Naive B cell (primary cell): ENCODE measurements at places on chromosomes 1 and 21. TPM values are rescaled to one million over a fixed set of nuclear protein-coding genes. Genes with fewer than 3 reads are reported as not detected.
A peak's percentile ranks its signal among the peaks of the same experiment; 100 is the strongest.

The SELENON gene
- polyA plus RNA-seq, result 1.2 TPM

The CR1L gene
- polyA plus RNA-seq, result not detected

The GUCA2B gene
- polyA plus RNA-seq, result not detected

The C21orf58 gene
- 0.24 TPM for polyA plus RNA-seq

The SPTA1 gene
- not detected for polyA plus RNA-seq

The PROX1 gene
- not detected for polyA plus RNA-seq

The INAVA gene
- not detected for polyA plus RNA-seq

The ALX3 gene
- not detected for polyA plus RNA-seq

The GPATCH4 gene
- 29.9 TPM for polyA plus RNA-seq

- no peak for DNase-seq
Measured at GRCh38 chr1:83746234-83746633, 252.7 kb downstream of the TTLL7 start.

GRCh38 chr1:10616696-10617095 lies 141.9 kb downstream of the PEX14 start:
- DNase-seq, result no peak

- DNase-seq, result no peak
Measured at GRCh38 chr1:100511058-100511457, 26.9 kb upstream of the GPR88 start.

GRCh38 chr1:5975133-5975880 lies 16.9 kb downstream of the NPHP4 start:
- DNase-seq, result peak; percentile 44

DNA sequence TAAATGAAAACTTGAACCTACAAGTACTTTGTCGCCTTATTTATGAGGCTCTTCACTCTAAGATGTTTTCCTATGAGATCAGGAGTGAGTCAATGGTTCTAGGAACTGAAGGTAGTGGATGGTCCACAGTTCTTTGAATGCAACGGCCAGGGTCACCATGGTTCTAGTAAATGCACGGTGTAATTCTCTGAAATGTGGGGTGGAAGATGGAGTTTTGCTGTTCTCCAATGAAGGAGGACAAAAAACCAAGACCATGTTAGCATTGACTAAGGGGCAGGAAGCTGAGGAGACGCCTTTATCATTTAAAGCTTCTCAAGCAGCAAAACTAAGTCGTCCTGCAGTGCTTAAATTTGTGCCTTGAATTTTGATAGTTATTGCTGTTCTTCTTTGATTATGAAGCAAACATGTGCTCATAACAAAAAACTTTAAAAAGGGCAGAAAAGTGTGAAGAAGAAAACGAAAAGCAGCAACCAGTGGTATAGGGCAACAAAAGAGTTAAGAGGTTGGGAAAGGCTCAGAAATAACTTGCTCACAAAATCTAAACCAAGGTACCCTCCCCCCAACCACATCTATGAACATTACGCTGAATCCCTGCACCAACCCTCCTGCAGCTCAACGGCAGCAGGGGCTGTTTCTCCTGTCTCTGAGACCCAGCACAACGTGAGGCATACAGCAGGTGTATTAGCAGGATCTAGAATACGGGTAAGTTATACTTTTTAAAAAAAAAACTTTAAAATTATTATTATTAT lies 85.0 kb downstream of the MRPL37 start:
- no peak for DNase-seq

DNA sequence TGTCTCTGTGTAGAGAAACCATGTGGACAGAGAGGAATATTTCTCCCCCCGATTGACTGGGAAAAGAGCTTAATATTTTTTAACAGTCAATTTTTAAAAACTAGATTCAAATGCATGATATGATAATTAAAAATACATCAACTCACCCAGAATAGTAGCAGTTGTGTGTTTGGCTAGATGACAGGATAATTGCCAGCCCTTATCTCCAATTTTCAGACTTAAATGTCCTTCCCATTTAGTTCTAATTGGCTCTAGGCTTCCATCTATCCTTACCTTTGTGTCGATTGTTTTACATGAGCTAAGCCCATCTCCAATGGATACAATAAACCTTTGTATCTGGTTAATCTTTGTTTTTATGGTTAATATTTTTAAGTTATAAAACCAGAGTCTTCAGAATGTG lies 23.9 kb upstream of the KIAA0040 start:
- no peak for DNase-seq

GRCh38 chr1:82052563-82052962 lies 251.8 kb downstream of the ADGRL2 start:
- DNase-seq, result no peak

DNA sequence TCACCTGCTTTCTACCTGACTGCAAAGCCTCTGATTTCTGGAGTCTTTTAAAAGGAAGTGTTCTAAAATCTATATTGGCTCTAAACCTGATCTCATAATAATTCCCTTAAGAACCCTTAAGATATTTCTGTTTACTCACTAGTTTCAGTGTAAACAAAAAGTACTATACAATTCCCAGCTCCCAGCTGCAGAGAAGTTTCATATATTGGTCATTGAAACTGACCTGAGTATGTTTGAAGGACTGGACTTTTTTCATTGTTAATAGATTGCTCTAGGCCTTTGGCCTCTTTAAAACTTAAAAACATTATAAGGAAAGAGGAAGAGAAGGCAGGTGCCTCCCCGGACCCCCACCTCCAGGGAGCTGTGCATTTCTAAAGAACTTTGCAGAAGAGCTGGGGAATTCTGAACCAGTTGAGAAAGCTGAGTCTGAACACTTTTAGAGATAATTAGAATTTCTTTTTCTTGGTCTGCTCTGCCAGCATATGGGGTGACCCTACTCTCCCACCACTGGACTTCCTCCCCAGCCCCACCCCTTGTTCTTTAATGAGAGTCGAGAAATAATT lies 23.7 kb downstream of the CLIC6 start:
- no peak for DNase-seq

DNA sequence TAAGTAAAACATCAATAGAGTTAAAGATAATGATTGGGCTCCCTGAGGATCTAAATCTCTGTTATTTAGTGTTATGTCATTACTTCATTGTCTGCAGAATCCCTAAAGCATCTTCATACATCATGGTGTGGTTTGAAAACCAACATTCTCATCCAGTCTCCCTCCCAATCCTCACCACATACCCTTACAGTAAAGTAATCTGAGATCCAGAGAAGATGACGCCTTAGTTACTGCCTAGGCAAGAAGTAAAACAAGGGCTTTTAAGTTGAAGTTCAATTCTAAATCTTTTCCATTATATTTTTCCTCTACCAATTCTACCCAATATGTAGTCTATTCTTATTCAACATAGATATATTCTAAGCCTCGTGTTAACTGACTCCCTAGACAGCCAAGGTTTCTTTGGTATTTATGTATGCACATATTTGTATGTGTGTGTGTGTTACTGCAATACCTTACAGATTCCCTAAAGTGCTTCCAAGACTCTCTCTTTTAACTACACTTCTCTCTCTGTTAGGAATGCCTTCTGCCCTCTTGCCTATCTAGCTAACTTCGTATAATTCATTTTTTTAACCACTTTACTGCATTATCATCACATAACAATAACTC lies 17.3 kb downstream of the DPH5 start:
- DNase-seq, result no peak

- DNase-seq, result no peak
Measured at GRCh38 chr1:229027622-229028182, 243.2 kb upstream of the RAB4A start.

- no peak for DNase-seq
Measured at GRCh38 chr1:152718238-152718637, 10.3 kb downstream of the LCE4A start.

DNA sequence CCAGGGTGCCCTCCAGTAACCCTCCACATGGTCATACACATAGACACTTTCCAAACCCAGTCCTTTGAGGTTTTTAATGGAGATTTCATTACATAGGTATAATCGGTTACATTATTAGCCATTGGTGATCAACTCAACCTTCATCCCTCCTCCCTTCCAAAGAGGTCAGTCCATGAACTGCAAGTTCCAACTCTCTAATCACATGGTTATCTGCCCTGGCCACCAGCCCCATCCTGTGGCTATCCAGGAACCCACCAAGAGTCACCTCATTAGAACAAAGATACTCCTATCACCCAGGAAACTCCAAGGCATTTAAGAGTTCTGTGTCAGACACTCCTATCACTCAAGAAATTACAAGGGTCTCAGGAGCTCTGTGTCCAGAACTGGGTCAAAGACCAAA lies 12.2 kb downstream of the ATP1A4 start:
- DNase-seq, result no peak

GRCh38 chr1:99934801-99935200 lies 35.0 kb upstream of the SLC35A3 start:
- no peak for DNase-seq

DNA sequence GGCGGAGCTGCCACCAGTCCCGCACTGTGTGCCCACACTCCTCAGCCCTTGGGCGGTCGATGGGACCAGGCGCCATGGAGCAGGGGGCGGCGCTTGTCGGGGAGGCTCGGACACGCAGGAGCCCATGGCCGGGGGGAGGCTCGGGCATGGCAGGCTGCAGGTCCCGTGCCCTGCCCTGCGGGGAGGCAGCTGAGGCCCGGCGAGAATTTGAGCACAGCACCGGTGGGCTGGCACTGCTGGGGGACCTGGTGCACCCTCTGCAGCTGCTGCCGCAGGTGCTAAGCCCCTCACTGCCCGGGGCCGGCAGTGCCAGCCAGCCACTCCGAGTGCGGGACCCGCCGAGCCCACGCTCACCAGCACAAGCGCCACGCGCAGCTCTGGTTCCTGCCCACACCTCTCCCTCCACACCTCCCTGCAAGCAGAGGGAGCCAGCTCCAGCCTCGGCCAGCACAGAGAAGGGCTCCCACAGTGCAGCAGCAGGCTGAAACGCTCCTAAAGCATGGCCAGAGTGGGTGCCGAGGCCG lies 267.7 kb downstream of the RYR2 start:
- DNase-seq, result no peak

- no peak for DNase-seq
Measured at GRCh38 chr1:156553860-156554485, 18.4 kb downstream of the IQGAP3 start.

GRCh38 chr1:102110586-102110985 lies 113.9 kb upstream of the OLFM3 start:
- no peak for DNase-seq

DNA sequence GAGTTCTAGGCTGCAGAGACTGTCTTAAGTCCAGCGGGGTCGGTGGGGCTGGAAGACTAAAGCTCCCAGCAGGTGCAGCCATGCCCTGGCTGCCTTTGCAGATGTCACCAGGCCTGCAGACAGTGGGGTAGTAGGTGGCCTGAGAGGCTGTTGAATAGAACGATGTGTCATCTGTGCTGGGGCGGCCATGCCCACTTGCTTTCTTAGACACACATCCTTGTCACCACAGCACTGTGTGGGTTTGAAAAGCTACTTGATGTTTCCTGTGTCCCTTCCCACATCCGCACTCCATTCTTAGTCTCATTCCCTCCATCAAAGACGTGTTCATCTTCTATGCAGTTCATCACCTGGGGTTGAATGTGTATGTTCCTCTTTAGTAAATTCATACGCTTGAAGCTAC lies 184.5 kb upstream of the TMEM51 start:
- DNase-seq, result no peak

DNA sequence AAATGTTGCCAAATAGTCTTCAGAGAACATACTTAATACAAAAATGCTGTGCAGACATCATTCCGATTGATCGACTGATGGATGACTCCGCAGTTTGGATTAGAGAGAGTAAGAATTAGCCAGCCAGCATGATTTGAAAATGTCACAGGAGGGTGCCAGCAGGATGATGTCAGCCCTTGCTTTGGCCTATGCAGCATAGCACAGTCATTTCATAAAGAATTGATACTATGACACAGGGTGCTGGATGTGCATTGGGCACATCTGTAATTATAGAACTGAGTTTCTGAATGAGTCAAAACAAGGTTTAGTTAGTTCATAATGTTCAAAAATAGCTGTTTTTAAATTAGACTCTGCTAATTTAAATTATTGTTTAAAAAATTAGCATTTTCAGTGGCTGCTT lies 21.6 kb upstream of the TRAF5 start:
- DNase-seq, result no peak

- DNase-seq, result no peak
Measured at GRCh38 chr1:9861360-9861759, 37.6 kb upstream of the CLSTN1 start.

- no peak for DNase-seq
Measured at GRCh38 chr1:216997069-216997468, 273.8 kb upstream of the ESRRG start.

- DNase-seq, result no peak
Measured at GRCh38 chr1:34816778-34817177, 24.0 kb downstream of the GJA4 start.

DNA sequence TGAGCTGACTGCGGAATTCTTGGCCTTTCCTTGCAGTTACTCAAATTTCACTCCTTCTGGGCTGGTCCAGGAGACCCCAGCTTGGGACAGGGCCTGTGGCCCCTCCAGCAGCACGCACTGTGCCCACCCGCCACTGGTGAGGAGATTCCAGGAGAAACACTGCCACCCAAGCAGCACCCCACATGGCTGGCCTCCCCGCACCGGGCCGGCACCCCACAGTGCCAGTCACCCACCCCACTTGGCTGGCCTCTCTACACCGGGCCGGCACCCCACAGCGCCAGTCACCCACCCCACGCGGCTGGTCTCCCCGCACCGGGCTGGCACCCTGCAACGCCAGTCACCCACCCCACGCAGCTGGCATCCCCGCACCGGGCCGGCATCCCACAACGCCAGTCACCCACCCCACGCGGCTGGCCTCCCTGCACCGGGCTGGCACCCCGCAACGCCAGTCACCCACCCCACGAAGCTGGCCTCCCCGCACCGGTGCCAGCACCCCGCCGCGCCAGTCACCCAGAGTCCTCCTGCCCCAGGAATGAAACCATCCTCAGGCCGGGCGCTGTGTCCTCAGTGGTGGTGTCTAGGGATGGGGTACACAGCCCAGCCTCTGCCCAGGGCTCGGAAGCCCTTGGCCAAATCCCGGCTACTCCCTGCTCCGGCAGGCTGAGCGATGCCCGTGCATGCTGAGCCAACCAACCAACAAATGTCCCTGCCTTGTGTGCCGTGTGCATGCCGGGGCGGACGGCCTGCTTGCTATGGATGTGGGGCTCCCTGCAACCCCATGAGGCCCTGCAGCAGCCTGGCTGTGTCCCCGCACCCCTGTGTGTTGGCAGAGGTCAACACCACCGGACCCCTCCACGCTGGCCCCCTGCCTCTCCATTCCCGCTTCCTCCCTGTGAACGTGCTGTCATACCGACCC lies 38.6 kb upstream of the TSPEAR start:
- no peak for DNase-seq
